ENCODE measurements at places on chromosomes 3 and 15.

DNA sequence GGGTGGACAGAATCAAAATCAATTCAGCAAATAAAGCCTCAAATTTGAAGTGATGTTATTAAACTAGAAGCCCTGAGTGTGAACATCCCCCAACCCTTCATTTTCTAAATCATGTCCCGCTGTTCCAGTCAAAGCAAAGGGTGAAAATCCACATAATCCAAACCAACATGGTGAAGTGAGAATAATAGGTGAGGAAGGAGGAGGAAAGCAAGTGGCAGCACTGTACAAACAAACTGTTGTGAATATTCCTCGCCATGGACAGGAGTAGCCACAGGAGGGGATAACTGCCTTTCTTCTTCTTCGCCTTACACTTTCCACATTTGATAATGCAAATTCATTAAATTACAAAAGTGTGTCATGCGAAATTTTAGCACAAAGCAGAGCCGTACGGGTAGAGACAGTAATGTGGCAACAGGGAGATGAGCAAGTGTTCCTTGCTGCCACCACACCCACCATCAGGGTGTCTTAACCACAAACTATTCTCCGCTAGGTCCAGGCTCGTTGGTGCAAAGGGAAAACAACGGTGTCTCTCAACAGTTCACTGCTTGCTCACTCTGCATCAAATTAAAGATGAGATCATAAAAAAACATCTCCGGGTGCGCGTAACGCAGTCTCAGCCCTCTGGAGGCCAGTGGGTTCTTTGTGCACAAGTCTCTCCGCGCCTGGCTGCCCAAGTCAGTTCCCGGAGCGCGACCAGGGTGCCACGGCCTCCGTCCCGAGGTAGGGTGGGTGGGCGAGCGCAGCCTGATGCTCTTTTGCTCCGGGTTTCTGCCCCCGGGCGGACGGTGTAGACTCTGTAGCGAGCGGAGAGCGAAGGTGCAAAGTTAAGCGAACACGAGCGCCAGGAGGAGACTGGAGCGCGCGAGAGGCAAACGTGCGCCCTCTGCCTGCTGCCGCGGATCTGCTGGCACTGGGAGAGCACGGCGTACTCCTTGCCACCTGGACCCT is 6.7 kb downstream of the EPHA3 start:
- no peak for DNase-seq

DNA sequence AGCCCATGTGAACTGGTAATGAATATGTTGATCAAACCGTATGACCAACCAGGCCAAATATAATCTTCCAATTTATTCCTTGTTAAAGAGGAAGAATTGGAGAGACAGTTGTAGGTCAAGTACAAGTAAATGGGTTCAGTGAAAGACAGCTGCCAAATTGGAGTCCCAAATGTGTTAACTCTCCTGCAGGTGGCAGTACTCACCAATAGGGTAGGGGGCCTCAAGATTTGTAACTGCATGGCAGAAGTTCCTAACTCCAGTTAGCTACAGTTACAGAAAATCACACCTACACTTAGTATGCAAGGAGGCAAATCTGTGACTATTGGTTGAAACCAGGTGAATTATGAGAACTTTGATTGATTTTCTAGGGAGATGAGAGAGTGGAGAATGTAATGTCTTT is 278.0 kb downstream of the ZBBX start:
- DNase-seq = no peak

DNA sequence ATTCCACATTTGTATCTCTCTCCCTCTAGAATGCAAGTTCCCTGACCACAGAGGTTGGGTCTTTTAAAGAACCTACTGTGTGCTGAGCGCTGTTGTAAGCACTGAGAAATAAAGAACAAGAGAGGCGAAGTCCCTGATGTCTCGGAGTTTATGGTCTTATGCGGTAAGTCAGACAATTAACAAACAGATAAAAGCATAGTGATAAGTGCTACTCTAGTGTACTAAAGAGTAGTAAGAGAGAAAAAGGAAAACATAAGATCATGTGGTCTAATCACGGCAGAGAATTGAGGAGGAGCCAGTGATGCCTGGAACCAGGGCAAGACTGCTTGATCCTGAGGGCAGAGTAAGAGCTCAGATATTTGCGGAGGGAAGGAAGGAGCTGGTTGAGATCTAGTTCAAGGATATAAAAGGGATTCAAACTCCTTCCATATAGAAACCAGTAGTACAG is 29.8 kb upstream of the TSC22D2 start:
- DNase-seq = no peak

GRCh38 chr15:67079361-67079760 is 14.0 kb downstream of the SMAD3 start:
- no peak for DNase-seq

GRCh38 chr15:94666553-94666952 is 435.2 kb downstream of the MCTP2 start:
- DNase-seq = no peak

- DNase-seq = no peak
Measured at GRCh38 chr3:14652-15051, 181.9 kb upstream of the CHL1 start.

DNA sequence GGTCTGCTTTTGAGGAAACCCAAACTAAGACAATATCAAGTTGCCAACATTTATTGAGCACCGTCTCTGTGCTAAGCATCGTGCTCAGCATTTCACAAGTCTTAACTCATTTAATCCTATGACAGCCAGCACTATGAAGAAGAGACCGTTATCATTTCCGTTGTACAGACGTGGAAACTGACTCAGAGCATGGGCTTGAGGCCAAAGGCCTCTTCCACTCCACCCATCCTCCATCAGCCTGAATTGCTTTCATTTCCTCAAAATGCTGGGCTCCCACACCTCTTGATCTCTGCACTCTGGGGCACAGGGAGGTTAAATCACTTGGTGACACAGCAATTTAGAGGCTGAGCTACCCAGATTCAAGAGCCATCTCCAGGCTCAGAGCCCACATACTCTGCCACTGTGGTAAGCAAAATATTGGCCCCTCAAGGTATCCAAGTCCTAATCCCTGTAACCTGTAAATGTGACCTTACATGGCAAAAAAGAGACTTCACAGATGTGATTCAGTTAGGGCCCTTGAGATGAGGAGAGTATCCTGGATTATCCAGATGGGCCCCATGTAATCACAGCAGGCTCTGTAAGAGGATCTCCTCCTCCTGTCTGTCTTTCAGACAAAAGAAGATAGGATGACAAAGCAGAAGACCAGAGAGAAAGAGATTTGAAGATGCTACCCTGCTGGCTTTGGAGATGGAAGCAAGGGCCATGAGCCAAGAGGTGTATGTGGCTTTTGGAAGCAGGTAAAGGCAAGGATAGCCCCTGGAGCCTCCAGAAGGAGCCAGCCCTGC is 24.3 kb upstream of the FLNB start:
- DNase-seq = no peak

DNA sequence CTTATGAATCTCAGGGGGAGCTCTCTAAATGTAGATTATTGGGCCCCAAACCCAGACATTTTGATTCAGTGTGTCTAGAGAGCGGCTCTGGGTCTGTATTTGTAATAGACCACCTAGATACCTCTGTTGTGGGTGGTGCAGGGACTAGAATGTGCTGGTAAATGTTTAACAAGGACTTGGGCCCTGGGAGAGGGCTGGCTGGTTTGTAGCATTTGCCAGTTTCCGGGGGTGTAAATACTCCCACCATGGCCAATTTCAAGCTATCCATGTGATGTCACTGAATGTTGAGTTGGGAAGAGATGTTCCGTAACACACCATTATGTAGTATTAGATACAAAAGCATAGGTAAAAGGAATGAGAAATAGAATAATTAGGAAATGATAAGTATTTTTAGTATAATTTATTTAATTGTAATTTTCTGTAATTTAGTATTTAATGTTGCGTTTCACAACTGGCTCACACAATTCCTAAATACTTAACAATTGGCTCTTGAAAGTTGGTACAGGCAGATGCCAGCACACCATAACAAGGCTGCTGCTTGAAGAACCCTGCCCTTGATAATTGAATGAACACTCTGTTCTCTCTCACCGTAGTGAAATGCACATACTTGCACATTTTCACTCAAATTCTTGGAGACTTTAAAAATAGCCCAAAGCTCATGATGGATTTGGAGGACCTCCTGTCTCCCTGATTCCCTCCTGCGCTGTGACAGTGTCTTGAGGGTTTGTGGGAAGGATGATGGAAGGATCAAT is 359.2 kb upstream of the PROK2 start:
- no peak for DNase-seq

DNA sequence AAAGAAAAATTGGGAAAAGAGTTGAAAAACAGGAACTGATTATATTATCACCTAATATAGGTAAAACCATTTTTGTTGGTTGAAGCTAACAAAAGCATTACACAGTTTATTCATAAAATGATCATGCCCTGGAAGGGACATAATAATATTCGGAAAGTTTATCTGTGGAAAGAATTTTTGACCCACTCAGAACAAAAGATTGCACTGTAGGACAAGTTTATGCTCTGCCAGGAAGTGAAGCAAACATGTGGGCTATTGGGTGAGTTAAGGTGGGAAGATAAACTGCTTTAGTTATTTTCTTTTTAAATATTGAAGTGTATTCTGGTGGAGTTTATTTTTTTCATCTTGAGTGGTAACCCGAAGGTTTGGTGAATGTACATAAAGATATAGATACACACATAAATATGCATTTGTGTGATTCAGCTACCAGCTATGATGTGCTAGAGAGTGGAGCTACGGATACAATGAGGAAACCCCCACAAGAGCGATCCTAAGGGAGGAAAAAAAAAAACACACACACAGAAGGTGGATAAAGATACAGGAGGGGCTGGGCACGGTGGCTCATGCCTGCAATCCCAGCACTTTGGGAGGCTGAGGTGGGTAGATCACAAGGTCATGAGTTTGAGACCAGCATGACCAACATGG is 506.4 kb upstream of the THBS1 start:
- DNase-seq = no peak

DNA sequence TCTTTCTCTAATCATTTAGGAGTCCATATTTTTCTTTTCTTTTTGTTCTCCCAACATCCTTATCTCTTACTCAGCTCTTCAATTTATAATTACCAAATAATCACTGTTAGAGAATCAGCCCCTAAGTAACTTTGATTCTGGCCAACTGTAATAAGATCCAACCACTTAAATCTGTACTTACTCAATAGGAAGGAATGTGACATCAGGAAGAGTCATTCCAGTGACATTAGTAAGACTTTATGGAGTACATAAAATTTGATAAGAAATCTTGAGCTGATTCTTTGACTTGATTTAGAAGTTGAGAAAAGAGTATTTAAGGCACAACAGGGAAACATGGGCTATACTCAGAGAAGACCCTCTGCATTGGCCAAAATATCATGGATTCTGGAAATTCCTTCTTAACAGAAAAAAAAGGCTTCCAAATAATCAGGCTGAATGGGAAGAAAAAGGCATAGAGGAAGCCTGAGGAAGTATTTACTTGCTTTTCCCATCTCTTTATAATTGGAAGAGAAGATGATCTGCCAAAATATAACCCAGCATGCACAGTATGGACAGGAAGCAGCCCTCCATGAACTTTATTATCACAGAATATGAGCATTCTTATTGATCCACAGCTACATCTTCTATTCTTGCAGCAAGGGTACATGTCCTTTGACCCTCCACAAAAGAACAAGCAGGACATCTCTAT is 289.7 kb upstream of the TPRG1 start:
- DNase-seq = no peak

GRCh38 chr3:65595222-65596028 is 443.3 kb downstream of the MAGI1 start:
- no peak for DNase-seq

DNA sequence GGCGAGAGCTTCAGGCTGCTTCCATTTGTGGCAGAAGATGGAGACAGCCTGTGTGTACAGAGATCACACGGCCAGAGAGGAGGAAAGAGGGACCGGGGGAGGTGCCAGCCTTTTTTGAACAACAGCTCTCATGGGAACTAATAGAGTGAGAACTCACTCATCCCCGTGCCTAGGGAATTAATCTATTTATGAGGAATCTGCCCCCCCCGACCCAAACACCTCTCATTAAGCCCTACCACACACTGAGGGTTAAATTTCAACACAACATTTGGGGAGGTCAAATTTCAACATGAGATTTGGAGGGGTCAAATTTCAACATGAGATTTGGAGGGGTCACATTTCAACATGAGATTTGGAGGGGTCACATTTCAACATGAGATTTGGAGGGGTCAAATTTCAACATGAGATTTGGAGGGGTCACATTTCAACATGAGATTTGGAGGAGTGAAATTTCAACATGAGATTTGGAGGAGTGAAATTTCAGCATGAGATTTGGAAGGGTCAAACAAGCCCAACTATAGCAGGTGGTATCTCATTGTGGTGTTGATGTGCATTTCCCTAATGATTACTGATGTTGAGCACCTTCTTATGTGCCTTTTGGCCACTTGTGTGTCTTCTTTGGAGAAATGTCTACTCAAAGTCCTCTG is 20.6 kb upstream of the RFTN1 start:
- no peak for DNase-seq

DNA sequence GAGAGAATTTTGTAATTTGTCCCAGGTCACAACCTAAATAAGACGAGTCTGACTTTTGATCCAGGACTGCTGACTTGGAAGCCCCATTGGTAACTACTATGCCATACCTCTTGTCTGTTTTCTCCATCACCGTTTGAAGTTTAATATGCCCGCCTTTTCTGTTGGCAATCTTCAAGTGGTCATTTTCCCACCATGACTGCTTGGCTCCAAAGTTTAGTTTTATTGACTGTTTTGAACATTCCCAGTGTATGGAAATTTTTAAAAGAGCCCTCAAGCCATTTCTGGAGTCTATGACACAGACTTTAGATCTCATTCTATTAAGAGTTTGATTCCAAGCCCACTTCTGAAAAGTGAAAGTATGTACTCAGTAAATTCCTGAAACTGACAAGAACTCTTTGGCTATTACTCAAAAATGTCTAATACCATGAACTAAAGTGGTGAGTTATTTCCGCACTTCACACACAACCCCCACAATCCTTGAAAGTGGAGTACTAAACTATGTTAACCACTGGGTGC is 136.7 kb upstream of the ADAMTS9 start:
- no peak for DNase-seq

Measured in right renal cortex interstitium (tissue), 3 donors.